Activated CD4-positive, alpha-beta T cell treated with anti-CD3 and anti-CD28 coated beads for 48 hours (primary cell): ENCODE measurements at places on chromosomes 1 and 21.

GRCh38 chr1:51189421-51190073, 46.5 kb upstream of the RNF11 start:
- peak; percentile 46 for DNase-seq

DNA sequence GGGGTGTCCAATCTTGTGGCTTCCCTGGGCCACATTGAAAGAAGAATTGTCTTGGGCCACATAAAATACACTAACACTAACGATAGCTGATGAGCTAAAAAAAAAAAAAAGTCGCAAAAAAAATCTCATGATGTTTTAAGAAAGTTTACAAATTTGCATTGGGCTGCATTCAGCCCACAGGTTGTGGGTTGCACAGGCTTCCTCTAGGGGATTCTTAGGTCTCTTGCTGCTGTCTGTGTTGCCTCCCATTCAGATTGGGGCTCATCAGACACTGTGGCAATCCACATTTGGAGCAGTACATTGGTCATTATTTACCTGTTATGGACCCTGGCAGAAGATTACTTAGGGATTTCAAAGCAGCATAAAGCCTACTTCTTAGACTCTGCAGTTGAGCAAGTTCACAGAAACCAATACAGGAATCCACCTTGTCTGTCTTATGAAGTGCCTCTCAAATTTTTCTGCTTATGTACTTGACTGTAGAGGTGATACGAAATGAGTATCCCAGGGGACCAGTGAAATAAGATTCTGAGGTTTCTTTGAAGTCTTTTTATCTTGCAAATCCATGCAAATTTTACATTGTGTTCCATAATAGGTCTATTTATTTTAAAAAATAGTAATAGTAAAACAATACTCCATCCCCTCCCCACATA, 205.5 kb downstream of the RPS6KC1 start:
- DNase-seq = no peak

DNA sequence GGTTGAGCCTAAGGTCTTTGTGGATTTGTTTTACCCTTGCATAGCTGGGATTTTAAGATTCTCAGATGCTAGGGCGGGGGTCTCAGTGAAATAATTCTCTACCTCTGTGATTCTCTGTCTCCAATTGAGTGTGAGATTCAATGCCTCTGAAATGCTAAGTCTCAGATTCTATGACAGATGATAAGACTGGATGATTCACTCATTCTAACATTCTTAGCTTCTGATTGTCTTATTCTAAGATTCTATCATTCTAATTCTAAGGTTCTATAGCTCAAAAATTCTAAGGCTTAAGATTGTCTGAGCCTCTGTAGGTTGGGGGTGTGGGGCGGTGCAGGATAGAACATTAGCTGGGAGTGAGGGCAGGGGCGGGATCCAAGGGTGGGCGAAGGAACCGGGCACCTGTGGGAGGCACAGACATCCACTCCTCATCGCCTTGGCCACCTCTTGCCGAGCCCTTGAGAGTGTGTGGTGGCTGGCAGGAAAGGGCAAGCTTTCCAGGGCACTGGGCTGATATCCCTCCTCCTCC, 29.5 kb downstream of the ADGRB2 start:
- no peak for DNase-seq

GRCh38 chr1:182549346-182549745, 39.7 kb downstream of the RNASEL start:
- no peak for DNase-seq

GRCh38 chr1:183079712-183080388, 56.6 kb downstream of the LAMC1 start:
- no peak for DNase-seq

DNA sequence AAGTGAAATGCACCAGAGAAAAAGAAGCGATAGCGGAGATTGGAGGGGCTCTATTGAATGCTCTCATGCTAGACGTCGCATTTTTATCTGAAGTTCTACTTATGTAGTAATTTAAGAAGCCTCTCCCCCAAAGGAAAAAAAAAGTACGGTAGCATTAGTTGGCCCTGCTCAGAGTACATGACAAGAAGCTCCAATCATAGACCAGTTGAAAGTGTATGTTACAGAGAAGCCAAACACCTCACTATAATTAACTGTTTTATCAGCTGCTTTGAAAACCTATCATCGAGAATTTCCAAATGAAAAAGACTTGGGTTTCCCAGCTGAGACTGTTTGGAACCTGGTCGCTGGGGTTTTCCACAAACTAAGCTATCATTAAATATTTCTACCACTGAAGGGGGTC, 19.6 kb upstream of the OVAAL start:
- no peak for DNase-seq

GRCh38 chr1:47827109-47827508, 170.1 kb downstream of the TRABD2B start:
- DNase-seq = no peak

DNA sequence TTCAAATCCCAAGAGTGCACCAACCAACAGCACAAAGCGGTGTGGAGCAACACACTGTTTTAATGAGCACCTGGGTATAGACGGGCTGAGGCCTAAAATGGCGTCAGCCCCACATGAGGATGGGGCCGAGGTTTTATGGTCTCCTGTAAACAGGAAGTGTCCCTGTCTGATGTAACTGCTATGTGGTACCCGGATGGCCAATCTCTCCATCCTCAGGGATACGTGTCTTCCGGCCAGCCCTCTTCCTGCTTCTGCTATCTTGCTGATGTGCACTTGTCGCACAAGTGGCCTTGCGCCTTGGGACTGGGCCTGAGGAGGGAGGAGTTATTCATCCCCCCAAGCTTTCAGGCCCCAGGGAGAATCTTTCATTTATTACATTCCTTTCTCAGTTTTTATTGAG, 73.5 kb downstream of the CNST start:
- DNase-seq = no peak

DNA sequence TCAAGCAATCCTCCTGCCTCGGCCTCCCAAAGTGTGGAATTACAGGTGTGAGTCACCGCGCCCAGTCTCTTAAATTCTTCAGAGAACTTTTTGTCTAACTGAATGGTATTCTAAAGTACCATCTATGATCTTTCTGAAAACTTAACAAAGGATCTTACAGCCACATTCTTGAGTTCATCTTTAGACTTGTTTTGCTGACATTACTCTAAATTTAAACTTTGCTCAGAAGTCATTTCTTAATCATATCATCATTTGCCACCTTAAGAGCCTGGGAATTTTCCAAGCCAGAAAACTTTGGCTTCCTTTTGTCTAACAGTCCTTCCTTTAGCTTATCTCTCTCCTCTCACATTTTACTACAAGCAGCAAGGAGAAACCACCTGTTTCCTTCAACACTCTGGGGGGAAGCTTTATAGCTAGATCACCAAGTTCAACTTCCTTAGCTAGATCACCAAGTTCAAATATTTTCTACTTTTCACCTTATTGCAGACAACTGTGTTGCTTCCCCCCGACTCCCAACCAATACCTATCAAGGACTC, 5.4 kb upstream of the ZBTB8A start:
- no peak for DNase-seq

DNA sequence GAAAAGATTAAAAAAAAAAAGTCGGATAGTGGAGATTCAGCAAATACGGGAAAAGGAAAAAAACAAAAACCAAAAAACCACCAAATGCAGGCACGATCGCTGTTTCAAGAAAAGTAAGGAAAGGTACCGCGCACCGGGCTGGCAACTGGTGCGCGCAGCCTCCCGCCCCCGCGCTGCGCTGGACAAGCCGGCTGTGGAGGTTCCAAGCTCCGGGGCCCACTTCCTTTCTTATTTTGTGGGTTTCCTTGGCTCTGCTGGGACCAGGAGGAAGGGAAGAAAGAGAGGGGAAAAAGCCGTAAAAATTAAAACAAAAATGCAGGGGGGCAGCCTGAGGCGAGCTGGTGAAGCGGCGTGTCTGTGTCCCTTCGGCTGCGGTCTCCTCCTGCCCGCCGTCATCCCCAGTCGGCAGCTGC, 233 bp downstream of the ADAMTS5 start:
- DNase-seq = no peak

- DNase-seq = no peak
Measured at GRCh38 chr21:39098696-39099200, 84.5 kb downstream of the PSMG1 start.

GRCh38 chr1:15945832-15946448, 30.0 kb downstream of the ZBTB17 start:
- DNase-seq = no peak

DNA sequence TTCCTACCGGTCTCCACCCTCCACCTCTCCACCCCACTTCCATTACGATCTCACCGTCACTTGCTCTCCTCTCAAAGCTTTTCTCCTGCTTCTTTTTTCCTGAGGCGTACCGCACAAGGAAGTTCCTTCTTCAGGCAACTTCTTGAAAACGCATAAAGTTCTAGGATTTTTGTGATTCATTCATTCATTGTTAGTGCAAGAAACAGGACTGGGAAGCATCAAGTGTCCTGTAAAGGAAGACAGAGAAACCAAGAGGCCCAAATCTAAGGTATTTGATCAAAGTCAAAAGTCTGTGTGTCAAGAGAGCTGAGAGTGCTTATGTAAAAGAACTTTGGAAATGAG, 1.3 kb upstream of the RCC2 start:
- no peak for DNase-seq

DNA sequence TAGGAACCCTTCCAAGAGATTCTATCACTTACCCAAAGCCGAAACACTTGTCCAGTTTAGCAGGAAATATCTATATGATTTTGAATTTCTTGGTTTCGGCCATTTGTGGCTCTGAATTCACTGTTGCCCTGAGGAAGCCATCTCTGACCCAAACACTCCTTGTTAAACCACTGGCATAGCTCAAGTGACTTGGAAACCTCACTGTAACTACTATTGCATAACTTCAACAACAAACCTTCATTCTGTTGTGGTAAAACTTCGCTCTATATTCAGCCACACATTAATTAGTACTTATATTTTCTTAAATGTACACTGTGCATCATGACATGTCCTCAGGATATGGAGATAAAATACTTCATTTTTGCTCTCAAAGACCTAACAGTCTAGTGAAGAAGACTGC, 63.2 kb downstream of the ST6GALNAC3 start:
- no peak for DNase-seq

DNA sequence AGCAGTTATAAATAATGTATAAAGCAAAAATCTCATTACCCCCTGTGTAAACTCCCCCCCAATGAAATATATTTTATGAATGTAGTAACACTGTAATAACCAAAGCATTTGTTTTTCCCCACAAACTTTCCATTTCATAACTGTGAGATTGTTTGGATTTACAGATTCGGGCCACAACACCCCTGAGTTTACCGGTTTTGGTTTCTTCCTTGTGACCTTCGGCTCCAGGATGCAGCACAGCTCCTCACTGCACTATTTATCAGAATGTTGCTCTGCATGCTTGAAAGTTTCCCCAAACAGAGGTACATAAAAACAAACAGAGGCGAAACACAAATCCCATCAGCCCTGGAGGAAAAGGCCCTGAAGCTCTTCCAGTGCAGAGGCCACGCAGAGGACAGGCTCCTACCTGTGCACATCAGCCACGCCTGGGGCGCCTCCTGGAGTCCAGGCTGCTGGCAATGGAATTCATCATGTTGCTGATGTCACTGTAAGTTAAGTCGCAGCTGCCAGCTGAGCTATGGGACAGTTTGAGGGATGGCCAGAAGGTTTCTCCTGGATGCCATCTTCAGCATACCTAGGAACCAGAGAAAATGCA, 122.0 kb downstream of the LMO4 start:
- DNase-seq = peak; percentile 11

- DNase-seq = no peak
Measured at GRCh38 chr21:42527127-42527488, 13.5 kb downstream of the SLC37A1 start.

DNA sequence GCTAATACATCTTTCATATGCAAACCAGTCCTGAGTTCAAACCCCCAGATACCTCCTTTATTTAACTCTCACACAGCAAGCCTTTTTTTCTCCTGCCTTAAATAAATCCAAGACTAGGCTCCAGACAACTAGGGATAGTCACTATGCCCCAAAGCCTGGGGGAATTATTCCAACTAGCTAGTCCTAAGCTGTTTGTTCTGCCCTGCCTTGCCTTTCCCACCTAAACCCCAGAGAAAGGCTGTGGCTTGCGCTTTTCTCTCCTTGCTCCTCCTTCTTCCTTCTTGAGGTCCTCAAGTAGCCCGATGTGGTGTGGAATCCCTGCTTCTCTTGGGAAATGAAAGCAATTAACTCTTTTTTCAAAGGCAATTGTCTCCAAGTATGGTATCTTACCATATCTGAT, 31.8 kb downstream of the C1orf87 start:
- DNase-seq = no peak

DNA sequence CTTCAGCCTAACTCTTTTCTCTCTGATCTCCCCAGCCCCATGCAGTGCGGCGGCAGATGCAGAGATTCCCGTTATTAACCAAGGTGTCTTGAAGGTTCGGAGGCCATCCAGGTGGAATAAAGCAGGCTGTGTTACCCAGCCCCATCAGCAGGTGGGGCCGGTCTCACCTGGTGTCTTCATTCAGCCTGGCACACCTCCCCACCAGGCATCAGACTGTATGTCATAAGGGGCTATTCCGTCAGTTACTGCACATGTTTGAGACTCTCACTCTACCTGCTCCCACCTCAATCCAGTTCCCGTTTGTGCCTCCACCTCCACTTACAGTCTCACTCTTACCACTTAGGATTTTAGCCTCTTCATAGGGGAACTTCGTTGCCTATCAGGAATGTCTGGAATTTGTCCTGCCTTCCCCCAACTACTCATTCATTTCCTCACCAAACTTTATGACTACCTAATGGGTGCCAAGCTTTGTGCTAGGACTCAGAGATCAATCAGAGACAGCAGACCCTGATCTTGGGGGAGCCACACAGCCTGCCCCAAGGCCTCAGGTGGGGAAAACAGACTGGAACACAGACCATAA, 170.2 kb downstream of the PLPP3 start:
- DNase-seq = peak; percentile 9

DNA sequence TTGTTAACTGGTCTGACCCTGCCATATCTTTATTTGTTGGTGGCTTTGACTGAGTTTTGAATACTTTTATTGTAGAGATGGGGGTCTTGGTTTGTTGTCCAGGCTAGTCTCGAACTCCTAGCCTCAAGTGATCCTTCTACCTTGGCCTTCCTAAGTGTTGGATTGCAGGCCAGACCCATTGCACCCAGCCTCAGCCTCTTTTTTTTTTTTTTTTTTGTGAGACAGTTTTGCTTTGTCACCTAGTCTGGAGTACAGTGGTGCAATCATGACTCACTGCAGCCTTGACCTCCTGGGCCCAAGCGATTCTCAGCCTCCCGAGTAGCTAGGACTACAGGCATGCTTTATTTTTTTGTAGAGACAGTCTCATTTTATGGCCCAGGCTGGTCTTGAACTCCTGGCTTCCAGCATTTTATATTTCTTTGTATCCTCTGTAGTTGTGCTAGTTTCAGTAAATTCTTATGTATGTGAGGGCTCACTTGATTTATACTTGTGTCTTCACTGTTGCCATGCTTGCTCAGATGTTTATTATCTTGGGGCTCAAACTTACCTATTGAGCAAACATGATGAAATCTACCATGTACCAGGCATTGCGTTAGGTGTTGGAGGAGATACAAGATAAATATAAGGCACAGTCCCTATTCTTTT, 24.1 kb downstream of the THRAP3 start:
- DNase-seq = no peak

DNA sequence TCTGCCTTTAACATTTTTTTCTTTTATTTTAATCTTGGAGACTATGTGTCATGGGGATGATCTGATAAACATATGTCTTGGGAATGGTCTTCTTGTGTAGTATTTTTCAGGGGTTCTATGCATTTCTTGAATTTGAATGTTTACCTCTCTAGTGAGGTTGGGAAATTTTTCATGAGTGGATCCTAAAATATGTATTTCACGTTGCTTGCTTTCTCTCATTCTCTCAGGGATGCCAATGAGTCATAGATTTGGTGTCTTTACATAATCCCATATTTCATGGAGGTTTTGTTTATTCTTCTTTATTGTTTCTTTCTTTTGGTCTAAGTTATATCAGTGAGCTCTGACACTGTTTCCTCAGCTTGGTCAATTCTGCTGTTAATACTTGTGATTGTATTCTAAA, 1237.2 kb downstream of the PLA2G4A start:
- DNase-seq = no peak

- DNase-seq = peak; percentile 66
Measured at GRCh38 chr1:25564777-25565574, 21.6 kb downstream of the LDLRAP1 start.
